Activated CD4-positive, alpha-beta T cell treated with anti-CD3 and anti-CD28 coated beads for 4 hours (primary cell): ENCODE measurements at places on chromosomes 4 and X.

DNA sequence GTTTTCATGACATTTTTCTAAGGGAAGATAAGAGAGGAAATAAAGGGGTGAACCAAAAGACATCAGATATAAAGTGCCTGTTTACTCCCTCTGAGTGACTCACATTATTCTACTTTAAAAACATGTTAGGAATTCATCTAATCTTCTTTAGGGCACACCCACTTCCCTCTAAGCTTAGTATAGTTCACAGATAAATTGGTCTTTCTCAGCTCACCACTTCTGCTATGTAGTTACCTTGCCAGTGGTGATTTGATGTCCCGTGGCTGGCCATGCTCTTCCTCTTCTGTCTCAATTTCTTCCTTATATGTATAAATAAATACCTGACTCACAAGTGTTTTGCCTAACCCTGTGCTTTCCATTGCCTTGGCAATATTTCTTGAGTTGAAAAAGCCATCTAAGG, 96.8 kb downstream of the PDLIM5 start:
- no peak for DNase-seq

- DNase-seq, result peak; percentile 85
Measured at GRCh38 chr4:337143-337931, at the start of gene ZNF141. Gene ZNF141 (plus strand): TSS chr4:337814. CDS start chr4:337984, 170 bp downstream.

GRCh38 chr4:44342800-44343199, 105.8 kb downstream of the KCTD8 start:
- DNase-seq, result no peak

GRCh38 chrX:131745942-131746489, 202.1 kb downstream of the OR13H1 start:
- DNase-seq, result no peak

DNA sequence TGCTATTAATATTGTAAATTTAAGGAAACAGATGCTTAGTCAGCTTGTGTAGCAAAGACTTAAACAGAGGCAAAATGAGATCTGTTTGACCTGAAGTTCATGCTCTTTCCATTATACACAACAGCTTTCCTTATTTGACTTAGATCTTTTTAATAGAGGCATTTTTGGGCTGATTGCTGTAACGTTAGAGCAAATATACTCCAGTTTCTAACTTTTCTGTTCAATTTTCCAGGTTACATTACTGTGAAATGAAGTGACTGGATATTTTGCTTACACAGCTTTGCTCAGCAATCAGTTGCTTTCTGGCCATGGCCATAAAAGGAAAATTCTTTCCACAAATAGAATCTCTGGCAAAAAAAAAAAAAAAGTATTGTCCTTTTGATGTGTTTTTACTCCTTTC, 146.2 kb downstream of the PCDH7 start:
- DNase-seq, result no peak

DNA sequence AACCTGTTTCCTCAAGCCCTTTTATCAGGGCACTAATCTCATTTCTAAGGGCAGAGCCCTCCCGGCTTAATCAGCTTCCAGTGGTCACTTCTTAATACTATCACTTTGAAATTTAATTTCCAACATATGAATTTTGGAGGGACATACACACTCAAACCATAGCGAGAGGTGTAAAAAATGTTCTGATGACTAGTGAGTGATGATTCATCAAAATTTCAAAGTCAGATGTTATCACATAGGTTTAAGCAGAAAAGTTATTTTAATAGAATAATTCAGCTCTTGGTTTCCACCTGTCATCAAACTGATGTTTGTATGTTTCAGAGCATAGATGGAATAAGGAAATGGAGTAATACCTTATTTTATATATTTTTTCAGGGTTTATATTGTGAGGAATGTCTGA, 161.9 kb downstream of the TLL1 start:
- DNase-seq, result no peak

- no peak for DNase-seq
Measured at GRCh38 chrX:123138473-123138872, 45.6 kb upstream of the GRIA3 start.

DNA sequence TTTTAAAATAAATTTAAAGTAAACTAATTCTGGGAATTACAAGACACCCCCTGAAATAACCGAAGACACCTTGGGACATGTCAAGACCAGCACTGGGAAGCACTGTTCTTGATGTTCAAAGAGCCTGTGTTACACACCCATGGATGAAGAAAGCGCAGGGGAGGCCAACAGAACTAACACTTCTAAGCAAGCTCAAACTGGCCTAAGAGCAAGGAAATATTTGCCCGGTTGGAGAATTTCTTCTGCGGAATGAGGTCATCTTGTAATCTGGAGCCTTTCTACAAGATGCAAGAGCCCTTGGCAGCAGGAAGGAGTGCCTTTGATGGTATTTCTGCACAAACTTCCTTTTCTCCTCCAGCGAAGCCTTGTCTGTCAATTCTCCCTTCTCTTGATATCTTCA, 9.3 kb upstream of the EFHC2 start:
- no peak for DNase-seq

DNA sequence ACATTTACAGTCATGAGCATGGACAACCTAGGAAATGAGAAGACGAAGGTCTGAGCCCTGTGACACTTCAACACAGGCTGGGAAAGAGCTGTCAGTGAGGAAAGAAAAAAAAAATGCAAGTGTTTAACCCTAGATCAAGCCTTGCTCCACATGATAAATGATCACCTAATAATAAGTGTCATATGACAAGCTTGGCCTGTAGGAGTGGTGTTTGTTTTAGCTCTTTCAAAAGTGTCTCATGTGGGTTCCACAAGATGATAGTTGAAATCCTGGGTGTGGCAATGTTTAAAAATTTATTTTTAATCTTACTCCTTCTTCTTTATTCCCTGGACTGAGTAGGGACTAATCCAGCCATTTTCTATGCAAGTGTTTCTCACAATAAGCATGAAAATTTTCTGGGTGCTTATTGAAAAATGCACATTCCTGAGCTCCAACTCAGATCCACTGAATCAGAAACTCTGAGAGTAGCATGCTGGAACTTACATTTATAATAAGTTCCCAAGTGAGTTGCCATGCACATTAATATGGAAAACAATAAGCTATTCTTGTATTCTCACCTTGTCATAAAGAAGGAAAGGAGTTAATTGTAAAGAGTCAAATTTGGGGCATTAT, 138.3 kb downstream of the AREG start:
- no peak for DNase-seq

GRCh38 chrX:40449956-40450706, 130.6 kb upstream of the ATP6AP2 start:
- DNase-seq, result no peak

- no peak for DNase-seq
Measured at GRCh38 chr4:1061056-1061700, 49.8 kb downstream of the FGFRL1 start.

DNA sequence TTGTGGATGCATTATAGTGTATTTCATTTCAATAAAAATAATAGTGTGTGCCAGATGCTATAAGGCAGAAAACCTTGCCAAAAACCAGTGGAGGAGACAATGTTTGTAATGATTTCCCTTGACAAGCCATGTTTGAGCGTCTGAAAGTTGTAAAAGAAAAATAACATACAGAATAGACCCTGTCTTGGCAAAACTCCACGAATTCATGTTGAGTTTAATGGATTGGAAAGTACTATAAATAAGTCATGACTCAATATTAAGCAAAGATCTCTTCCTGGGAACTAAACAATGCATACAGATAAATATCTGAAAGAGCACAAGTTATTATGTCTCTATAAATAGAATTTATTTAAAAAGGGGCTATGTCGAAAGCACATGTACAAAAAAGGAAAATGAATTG, 543.5 kb downstream of the GABRG1 start:
- no peak for DNase-seq

- no peak for DNase-seq
Measured at GRCh38 chr4:150581641-150582051, 305 bp upstream of the MAB21L2 start.

GRCh38 chr4:139223682-139224317, 46.8 kb upstream of the ELF2 start:
- no peak for DNase-seq

- no peak for DNase-seq
Measured at GRCh38 chr4:75249739-75250138, 264.5 kb downstream of the RCHY1 start.

GRCh38 chrX:118523920-118524319, 28.3 kb downstream of the DOCK11 start:
- peak; percentile 24 for DNase-seq

DNA sequence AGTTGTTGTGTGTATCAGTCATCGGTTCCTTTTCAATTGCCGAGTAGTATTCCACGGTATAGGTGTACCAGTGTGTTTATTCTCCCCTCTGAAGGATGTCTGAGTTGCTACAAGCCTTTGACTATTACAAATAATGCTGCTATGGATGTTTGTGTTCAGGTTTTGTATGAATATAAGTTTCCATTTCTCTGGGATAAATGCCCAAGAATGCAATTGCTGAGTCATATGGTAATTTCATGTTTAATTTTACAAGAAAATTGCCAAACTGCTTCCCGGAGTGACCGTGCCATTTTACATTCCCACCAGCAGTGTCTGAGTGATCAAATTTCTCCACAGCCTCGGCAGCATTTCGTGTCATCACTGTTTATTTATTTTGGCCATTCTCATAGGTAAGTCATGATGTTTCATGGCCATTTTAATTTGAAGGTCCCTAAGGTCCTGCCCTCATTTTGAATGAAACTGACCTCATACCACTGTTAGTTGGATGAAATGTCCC, 73.9 kb downstream of the IRF2 start:
- no peak for DNase-seq
